Mucosa of descending colon (tissue), 3 donors: ENCODE measurements at places on chromosomes 4 and X. TPM values are rescaled to one million over a fixed set of nuclear protein-coding genes. Genes with fewer than 3 reads are reported as not detected.

SYTL5 gene
- total RNA-seq = 11.5 TPM

EDNRA gene
- total RNA-seq = 1.6 TPM

HERC5 gene
- total RNA-seq = 1.9 TPM

ATG4A gene
- 23.9 TPM for total RNA-seq

REELD1 gene
- 0.31 TPM for total RNA-seq

MAGED2 gene
- total RNA-seq = 86.4 TPM

TMEM154 gene
- 1.8 TPM for total RNA-seq

UCHL1 gene
- 4.1 TPM for total RNA-seq

CT45A1 gene
- total RNA-seq = not detected

SOD3 gene
- total RNA-seq = 25.6 TPM

AKAP4 gene
- not detected for total RNA-seq

TENT5D gene
- total RNA-seq = not detected

STK32B gene
- total RNA-seq = 0.67 TPM

SLC49A3 gene
- total RNA-seq = 14.1 TPM

TCEAL3 gene
- total RNA-seq = 29.7 TPM

SLC9B1 gene
- 1.4 TPM for total RNA-seq

TCEAL7 gene
- 2.2 TPM for total RNA-seq

RPL34 gene
- 835 TPM for total RNA-seq

OTUD4 gene
- 52.9 TPM for total RNA-seq

IL2 gene
- total RNA-seq = not detected

SPATA18 gene
- total RNA-seq = 15.5 TPM

HS6ST2 gene
- 1.5 TPM for total RNA-seq

PNMA6A gene
- 0.26 TPM for total RNA-seq

ASB5 gene
- total RNA-seq = 13.2 TPM

MAMLD1 gene
- 0.69 TPM for total RNA-seq

DDIT4L gene
- total RNA-seq = not detected

PDGFRA gene
- 110 TPM for total RNA-seq

ITM2A gene
- total RNA-seq = 14.5 TPM

P2RY8 gene
- 0.87 TPM for total RNA-seq

TLL1 gene
- total RNA-seq = 4.8 TPM

RBMXL3 gene
- not detected for total RNA-seq

LRPAP1 gene
- 109 TPM for total RNA-seq

SYN1 gene
- total RNA-seq = 0.78 TPM

SSX4 gene
- not detected for total RNA-seq

MAOA gene
- 390 TPM for total RNA-seq

CLDN34 gene
- total RNA-seq = not detected
